Cardiac muscle cell (in vitro differentiated cells and primary cell): ENCODE measurements at places on chromosomes 3 and 15. TPM values are rescaled to one million over a fixed set of nuclear protein-coding genes. Genes with fewer than 3 reads are reported as not detected.

The HRH1 gene
- not detected in 2 replicates for total RNA-seq

The OXTR gene
- total RNA-seq, result 0.49 and 1.9 TPM in 2 replicates

The PPARG gene
- total RNA-seq, result 0.32 and 0.45 TPM in 2 replicates

The RHCG gene
- total RNA-seq, result not detected in 2 replicates

- DNase-seq, result peak; percentile 60
These were observed 23.1 kb downstream of the ANXA2 start for GRCh38 chr15:60374628-60375081.

GRCh38 chr3:46729038-46729437 lies 11.4 kb upstream of the PRSS50 start:
- DNase-seq, result no peak

DNA sequence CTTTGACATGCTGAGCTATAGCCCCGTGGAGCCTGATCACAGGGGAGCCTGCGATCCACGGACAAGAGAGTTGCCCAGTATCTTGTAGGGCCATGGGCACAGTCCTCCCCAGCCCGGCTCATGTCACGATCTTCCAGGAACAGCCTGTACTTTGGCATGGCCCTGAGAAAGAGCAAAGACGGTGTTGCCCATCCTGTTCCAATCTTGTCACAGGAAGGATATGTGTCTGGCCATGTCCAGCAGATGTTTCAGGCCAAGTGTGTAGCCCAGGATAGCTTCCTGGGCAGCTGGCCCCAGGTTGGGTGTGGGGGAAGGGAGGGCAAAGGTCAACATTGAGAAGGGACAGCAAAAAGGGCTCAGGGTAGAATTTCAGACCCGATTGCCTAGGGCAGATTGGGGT lies 17.0 kb upstream of the RPL29 start:
- no peak for DNase-seq

GRCh38 chr15:48617619-48618018 lies 27.9 kb downstream of the FBN1 start:
- no peak for DNase-seq

GRCh38 chr3:190178779-190179178 lies 58.1 kb upstream of the P3H2 start:
- no peak for DNase-seq

GRCh38 chr3:181879926-181880325 lies 168.2 kb downstream of the SOX2 start:
- no peak for DNase-seq

DNA sequence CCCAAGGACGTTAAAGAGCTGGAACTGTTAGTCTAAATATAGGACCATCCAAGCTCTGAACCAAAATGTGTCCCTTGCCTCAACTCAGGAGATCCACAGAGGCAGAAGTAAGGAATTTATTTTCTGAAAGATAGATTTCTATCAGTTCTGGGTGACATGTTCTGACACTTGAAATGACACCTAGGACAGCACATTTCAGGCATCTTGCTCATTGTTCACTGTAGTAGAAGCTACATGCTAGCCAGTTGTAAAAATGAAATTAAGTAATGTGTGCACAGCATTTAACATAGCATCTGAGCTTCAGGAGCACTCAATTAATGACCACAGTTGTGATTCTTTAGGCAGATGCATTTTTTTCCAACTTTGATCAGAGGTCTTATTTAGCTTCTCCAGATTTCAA lies 567 bp downstream of the CCR2 start:
- DNase-seq, result no peak

DNA sequence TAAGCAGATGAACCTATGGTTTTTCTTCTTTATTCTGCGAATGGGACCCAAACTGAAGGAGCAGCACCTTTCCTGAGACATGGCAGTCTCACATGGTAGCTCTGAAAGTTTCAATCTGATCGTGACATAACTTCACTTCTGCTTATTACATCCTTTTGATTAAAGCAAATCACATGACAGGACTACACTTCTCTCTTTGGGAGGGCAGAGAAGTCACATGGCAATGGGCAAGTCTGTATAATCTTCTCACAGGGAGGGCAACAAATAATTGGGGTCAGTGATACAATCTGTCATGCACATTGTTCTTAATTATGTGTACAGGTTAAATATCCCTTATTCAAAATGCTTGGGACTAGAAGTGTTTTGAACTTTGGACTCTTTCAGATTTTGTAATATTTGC lies 21.6 kb downstream of the NCBP2 start:
- no peak for DNase-seq
